ENCODE measurements at places on chromosomes 16 and 17.
A peak's percentile ranks its signal among the peaks of the same experiment; 100 is the strongest.

DNA sequence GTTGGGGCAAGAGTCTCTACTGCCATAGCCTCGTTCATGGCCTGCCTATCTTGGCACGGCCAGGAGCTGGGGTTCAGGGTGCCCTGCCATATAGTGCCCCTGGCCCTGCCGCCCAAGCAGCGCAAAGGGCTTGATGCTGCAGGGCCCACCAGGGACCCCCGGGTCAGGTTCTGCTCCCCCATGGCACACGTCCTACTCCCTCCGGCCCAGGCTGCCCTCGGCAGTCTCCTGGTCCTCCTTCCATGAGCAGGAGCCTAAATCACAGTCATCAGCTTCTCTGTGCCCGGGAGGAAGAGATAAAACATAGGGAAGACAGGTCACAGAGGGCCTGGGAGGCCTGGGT, 55.9 kb upstream of the MTSS2 start:
- no peak for DNase-seq

DNA sequence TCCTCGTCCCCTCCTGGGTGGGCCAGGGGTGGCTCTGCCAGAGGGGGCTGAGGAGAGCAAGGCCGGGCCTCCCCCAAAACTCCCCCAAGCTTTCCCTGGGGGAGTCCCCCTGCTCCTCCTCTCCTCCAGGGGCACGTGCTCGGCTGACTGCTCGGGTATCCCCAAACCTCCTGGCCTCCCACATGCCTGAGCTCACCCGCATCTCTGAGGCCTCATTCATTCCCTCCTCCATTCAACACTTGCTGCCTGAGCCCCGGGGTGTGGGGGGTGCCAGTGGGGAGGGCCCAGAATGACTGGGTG, 83.1 kb downstream of the RTN4RL1 start:
- DNase-seq = no peak

DNA sequence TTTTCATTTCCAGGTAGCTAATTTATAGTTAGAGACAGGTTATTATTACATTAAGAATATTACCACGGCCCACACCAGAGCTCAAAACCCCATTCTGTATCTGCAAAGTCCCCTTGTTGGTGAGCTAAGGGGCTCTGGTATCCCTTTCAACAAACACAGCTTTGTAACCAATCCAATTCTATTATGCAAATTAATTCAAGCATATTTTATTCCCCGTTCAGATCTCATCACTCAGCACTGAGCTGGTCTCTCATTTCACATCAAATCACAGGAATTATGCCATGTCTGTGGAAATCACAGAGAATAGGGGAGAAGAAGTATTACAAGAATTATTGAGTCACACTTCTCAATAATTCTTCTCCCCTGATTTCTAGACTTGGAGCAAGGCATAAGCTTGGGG, 111.7 kb downstream of the CDH11 start:
- DNase-seq = no peak

DNA sequence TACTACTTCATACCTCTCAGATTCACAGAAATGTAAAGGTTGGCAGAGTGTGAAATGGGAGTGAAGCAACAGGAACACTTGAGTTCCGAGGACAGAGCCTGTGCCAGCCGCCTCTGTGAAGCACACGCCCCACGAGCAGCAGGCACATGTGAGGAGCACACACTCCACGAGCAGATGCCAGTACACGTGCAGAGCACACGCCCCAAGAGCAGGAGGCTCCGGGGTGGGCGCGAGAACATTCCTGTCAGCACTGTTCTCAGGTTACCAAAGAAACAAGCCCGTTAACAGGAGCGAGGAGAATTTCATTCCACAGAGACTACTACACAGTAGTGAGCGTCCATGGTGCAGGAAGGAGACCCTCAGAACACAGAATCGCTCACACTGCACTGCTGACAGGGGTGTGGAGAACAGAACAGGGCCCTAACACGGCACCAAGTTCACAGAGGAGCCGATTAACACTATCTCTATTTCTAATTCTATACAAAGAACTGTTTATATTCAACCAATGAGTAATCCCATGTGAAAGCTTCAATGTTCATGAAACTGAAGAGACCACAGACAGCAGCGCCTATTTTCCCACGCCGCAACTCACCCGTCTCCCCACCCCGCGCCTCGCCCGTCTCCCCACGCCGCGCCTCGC, 40.1 kb downstream of the KLHDC4 start:
- DNase-seq = no peak

- no peak for DNase-seq
Observed at GRCh38 chr16:88739139-88739976, 33.1 kb downstream of the CTU2 start.

DNA sequence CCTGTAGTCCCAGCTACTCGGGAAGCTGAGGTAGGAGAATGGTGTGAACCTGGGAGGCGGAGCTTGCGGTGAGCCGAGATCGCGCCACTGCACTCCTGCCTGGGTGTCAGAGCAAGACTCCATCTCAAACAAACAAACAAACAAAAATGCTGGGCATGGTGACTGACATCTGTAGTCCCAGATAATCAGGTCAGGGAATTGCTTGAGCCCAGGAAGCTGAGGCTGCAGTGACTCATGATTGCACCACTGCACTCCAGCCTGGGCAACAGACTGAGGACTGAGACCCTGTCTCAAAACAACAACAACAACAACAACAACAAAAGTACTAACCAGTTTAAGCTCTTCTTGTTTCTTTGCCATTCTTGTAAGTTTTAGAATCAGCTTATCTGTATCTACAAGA, 383.0 kb upstream of the PMFBP1 start:
- no peak for DNase-seq

DNA sequence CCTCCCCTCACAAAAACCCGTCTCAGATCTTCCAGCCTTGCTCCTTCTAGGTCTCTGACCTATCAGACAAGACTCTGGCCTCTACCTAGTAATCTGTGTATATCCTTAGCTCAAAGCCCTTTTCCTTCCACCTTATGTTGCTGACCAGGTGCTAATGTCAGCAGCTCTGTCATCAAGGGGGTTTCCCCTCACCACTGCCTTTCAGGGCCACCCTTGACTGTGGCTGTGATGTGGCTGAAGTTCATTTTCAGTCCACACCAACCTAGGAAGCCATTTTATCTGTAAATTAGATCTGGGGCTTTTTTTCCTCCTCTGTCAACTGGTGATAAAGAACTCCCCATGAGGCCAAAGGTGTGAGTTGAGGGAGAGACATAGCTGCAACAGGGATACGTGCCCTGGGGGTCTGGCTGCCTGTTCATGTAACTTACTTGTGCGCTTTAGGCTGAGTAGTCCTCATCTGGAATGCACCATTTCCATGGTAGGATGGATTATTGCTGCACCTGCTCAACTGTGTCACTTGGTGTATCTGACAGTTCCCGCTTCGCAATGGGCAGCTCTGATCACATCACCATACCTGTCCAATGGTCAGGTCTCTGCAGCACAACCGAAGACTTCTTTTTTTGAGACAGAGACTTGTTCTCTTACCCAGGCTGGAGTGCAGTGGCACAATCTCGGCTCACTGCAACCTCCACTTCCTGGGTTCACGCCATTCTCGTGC, 14.7 kb upstream of the RUNDC3A start:
- no peak for DNase-seq

- DNase-seq = no peak
Observed at GRCh38 chr17:44844390-44844830, 3.3 kb upstream of the HIGD1B start.

GRCh38 chr17:12522743-12523183, 142.9 kb upstream of the MYOCD start:
- DNase-seq = no peak

DNA sequence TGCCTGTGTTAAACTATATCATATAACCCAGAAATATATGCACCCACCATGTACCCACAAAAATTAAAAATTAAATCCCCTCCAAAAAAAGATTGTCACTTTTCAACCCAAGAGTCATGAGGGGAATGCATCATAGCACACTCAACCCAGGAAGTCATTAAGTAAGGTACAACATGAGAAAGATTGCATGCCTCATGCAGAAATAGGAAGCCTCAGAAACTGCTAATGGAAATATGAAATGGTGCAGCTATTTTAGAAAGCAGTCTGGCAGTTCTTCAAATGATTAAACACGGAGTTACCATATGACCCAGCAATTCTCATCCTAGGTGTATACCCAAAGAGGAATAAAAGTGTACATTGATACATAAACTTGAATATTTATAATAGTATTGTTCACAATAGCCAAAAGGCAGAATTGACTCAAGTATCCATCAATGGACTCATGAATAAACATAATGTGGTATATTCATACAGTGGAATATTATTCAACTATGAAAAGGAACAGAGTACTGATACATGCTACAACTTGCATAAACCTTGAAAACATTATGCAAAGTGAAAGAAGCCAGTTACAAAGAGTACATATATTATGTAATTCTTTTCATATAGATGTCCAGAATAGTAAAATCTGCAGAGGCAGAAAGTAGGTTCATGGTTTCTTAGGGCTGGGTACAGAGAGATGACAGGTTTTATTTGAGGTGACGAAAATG, 70.4 kb downstream of the TMEM100 start:
- no peak for DNase-seq

DNA sequence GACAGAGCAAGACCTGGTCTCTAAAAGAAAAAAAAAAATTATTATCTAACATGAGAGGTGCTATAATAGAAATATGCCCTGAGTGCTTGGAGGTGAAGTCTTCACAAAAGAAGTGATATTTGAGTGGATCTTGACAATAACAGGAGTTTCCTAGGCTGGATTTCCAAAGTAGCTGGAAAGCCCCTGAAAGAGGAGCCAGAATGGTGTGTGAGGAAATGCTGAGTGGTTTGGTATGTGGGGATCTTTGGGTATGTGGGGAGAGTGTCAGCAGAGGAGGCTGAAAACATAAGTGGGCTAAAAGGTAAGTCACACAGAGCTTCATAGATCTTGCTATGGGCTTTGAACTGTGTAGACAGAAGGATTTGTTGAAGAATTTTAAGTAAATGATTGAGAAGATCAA, 100.1 kb downstream of the YPEL2 start:
- DNase-seq = no peak

- peak; percentile 53 for DNase-seq
Observed at GRCh38 chr16:31505483-31505882, 2.7 kb downstream of the RUSF1 start.

DNA sequence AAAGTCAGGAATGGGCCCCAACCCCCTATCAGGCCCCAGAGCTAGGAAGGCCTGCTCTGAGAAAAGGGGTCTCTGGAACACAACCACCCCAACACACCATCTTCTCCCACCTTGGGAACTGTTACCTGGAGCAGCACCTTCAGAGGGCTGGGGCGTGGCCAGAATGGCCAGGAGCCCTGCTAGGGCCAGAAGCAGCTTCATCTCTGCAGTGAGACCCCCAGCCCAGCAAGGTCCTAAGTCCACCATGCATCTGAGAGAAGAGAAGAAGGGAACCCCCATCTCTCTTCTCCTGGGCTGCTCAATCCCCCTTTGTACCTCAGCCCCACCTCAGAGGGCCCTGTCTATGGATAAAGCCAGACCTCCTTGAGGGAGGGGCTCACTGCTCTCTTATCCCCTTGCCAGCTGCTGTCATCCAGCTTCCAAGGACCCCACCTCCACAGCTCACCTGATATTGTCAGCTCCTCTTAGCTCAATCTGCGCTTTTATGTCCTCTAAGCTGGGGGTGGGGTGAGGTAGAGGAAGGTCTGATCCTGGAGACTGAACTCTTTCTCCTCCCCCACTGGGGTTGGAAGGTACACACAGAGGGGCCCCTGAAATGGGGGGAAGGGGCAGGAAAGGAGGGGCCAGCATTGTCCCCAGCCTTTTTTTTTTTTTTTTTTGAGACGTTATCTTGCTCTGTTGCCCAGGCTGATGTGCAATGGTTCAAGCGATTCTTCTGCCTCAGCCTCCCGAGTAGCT, at the start of gene MPO:
MPO (minus strand) TSS at position 456 of the 738 bp plus-strand sequence; CDS start at position 279, 177 bp downstream.
- DNase-seq = no peak

DNA sequence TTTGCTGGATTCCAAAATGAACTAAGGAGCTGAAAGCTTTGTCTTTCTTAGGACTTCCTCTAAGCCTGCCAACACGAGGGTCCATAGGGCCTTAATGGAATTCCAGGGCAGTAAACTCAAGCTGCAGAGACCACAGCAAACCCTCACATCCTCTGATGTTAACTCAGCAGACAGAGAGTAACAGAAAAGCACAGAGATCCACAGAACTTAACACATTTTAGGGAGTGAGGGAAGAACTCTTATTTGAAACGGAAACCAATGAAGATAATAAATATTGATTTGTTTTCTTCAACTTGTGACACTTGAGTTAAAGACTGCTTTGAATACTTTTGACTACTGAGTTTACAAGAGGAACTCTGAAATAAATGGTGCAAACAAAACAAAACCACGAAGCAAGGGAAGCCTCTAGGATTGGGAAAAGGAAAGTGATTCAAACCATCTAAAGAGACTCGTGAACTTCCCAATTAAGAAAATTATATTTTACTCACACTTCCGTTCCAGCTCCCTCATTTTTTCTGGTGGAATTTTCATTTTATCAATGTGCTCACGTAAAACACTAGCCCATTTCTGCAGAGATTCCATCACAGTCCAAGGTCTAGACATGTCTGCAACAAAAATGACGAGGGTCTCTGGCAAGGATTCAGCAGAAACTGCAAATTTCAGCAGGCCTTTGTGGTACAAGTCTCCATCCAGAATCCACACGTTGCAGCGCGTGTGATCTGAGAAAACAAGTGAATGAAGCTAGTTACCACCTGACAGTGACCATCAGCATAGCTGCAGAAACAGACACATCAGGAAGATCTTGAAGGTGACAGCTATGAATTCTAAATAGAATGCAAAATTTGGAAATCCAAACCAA, 9.2 kb downstream of the DYNC1LI2 start:
- no peak for DNase-seq

- peak; percentile 42 for DNase-seq
Observed at GRCh38 chr16:88684569-88685155, 1.6 kb downstream of the SNAI3 start.

DNA sequence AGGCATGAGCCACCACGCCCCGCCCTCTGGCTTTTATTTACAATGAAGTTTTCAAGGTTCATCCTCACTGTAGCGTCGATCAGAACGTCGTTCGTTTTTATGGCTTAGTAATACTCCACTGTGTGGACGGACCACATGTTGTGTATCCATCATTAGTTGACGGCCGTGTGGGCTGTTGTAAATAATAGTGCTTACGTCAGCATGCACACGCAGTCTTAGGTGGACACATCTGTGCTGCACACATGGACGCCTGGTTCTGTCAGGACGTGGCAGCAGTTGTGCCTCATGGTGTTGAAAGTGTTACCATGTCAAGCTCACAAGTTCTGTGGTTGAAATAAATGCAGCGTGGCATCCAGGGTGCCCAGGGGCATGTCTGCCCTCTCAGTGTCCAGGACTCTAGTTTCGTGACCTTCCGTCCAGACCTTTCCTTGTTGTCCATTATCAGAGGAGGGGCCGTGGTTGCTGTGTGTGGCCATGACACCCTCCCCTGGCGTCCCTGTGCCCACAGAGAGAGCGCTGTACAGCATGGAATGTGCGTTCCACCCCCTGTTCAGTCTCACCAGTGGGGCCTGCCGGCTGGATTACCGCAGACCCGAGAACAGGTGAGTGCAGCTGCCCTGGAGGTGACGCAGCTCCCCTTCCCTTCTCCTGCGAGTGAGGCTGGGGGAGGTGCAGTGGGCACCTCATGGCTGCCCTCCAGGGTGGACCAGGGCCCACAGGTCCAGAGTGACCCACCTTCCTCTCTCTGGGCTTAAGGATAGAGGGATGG, 22.3 kb downstream of the TCF25 start:
- DNase-seq = no peak

All from GM06990 (cell line).